ENCODE measurements at places on chromosomes 3 and 15.

GRCh38 chr3:72903004-72903403 is 15.2 kb downstream of the GXYLT2 start:
- DNase-seq = no peak

DNA sequence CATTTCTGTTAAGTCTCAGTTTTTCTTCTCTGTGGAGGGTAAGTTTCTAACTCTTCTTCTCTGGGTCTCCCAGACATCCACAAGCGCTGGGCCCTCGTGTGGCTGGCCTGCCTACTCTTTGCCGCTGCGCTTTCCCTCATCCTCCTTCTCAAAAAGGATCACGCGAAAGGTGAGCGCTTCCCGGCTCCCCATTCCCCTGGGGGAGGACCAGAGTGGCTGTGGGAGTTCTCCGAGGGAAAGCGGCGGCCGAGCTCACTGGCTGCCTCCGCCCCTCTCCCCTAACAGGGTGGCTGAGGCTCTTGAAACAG is 1.1 kb upstream of the CRELD1 start:
- DNase-seq = no peak

DNA sequence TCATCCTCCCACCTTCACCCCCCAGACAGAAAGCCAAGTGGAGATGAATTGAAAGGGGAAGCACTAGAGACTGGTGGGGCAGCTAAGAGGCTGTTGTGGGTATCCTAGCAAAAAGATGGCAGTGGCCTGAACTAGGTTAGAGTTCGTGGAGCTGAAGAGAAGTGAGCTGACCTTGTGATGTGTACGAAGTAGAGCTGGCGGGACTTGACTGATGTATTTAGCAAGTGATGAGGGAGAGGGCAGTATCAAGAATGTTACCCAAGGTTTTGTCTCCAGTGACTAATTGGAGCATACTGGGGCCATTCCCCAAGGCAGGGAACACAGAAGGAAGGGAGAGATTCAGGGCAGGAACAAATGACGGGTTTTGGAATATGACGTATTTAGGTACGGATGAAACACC is 50.0 kb upstream of the CP start:
- DNase-seq = no peak

DNA sequence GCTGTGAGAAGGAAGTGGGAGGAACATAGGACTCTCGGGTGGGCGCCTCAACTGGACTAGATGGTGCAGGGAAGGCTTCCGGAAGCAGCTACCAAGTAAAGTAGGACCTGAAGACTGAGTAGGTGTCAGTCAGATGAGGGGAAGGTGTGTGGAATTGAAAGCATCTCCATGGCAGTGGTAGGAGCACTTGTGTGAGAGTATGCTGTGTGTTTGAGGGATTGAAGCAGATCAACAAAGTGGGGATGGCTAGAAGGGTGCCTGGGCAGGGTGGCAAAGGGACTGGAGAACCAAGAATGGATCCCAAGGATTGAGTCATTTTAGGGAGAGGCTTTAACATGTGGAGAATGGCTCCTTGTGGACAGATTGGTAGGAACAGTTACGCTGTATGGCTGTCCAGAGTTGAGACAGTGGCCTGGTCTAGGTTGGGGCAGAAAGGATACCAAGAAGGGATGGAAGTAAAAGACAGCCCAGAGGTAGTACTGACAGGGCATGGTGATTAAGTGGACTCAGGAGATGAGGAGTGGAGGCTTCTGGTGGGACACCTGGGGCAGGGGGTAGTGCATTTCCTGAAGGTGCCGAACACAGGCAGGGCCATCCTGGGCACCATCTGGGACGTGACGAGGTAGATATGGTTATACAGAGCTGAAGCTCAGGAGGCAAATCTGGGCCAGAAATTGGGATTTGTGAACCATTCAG is 1.5 kb downstream of the UQCC5 start:
- no peak for DNase-seq

DNA sequence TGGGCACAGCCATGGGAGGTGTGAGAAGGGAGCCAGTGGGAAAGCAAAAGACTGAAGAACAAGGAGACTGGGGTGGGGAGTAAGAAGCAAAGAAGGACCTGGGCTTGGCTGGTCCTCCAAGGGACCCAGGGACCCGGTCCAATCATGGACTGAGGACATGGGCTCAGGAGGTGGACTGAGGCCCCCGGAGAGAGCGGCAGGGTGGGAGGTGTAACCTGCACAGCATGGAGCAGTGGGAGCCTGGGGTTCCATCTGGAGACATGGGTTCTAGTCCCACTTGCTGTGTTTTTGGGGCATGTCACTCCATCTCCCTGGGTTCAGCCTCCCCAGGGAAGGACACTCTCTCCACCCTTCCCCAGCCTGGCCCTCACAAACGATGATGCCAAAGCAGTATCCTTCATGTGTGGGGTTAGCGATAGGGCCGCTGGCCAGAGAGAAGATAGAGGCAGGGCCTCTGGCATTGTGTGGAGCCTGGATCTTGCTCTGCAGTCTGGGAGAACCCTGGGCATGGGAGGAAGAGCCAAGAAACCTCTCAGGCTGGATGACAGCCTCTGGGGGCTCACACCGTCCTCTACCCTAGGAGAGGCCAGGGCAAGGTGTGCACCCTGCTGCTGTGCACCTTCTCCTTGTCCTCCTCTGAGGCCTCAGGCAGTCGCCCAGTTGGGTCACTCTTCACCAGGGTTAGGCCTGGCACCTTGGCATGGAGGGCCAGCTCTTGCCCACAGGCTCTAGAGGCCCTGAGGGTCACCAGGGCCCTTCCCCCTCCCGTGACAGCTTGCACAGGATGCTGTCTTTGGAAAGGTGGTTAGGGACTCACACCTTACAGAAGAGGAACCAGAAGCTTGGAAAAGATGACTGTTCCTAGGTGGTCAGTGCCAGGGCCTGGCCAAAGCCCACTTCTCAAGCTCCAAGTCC is 26.0 kb downstream of the FBXW12 start:
- peak; percentile 2 for DNase-seq

GRCh38 chr15:30923429-30923828 is 19.7 kb downstream of the FAN1 start:
- peak; percentile 50 for DNase-seq

DNA sequence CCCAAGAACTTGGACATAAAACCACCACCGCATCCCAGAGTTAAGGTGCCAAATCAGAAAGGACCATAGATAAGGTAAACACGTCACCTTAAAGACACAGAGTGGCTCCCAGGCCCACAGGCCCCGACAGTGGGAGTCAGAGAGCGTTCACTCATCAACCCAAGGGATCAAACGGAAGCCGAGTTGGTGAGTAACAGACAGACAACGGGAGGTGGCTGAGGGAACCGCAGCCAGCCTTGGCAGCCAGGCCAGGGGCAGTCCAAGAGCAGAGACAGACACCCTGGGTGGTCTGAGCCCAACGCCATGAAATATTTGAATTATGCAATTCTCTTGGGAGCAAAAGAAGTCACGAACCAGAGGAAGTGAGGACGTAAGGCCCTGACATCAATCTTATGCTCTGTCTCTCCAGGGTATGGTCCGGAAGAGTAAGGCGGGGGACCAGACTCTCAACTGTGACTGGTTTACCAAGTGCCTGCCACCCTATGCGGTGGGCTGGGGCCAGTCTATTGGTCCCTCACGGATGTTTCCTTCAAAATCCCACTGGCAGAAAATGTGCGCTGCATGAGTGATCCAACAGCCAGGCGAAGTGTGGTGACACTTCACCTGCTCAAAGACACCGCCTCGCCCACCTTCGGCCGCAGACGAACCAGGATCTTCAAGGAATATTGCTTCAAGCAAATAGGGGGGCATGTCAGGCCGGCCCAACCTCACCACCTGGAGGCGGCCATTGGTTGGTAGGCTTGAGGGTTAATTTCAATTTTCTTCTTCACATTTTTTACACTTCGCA is 34.3 kb downstream of the TMEM44 start:
- DNase-seq = no peak

DNA sequence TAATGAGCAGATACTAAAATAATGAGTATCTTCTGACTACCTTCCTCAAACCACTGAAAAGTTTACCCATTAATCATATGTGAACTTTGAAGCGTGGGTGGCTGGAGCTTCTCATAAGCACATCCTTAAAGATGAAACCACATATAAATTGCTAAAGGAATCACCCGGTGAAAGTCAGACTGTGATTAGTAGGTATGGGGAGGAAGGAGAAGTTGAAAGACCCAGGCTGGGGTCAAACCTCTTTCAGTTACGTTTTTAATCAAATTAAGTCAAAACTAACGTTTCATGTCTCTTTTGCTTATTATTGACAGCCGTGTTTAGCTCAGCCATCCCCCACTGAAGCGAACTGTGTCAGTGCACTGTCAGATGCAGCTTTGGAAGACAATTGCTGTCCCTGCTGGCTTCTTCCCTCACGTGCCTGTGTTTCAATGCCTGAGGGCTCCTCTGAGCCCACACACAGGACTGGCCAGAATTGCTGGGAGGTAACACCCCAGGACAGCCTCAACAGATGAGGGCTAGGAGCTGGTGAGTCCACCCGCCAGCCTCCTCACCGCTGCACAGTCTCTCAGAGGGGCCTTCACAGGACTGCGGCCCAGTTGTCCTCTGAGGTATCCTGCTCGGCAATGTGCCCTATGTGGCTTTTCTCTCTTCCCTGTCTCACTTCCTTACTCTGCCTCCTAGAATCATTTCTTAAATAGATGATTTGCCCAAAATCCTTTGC is 29.3 kb upstream of the SH3BP5 start:
- peak; percentile 16 for DNase-seq

- DNase-seq = no peak
Observed at GRCh38 chr3:102034639-102035451, 185.5 kb downstream of the NFKBIZ start.

DNA sequence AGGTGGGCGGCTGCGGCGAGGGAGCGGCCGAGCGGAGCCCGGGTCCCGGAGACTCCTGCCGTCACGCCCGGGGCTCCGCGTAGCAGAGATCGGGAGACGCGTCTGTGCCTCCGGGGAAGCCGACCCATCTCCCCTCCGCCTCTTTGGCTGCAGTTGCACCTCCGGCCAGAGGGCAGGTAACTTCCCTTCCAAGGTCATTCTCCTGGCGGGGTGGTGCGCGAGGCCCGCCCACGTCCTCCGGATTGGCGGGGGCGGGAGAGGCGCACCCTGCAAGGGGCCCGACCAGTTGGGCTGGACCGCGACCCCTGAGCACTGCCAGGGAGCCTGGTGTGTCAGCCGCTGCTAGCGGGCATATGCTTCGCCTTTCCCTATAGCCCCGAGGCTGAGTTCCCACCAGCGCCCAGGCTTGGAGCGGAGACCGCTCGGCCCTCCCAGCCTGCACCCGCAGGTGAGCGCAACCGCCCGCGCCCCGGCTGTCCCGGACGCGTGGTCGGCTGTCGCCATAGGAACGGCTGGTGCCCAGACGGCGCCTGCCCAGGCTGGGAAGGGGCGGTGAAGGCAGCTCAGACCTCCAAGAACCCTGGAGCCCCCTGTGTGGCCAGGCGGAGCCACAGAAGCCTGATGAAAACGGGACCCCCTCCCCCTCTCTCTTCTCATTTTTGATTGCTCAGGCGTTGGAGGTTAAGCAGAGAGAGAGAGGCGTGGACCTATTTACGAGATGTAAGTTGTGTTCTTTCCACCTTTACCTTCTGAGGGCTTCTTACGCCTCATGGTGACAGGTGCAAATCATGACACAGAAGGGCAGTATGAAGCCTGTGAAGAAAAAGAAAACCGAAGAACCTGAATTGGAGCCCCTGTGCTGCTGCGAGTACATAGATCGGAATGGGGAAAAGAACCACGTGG is 453 bp downstream of the ZDHHC23 start:
- DNase-seq = peak; percentile 78

DNA sequence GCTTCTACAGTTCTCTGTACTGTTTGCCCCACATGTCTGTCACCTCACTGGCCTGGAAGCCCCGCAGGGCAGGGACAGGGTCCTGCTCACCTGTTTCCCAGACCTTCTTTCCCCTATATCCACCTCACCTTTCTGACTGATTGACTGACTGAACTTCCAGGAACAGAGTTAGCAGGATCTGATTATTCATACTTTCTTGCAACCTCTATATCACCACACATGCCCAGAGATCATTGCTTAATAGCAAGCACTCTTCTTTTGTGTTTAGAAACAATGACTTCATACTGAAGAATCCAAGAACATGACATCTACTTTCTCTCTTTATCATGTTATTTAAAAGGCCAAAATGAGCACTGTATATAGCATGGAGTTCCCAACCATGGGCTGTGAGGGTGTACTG is 18.0 kb upstream of the CLEC3B start:
- DNase-seq = no peak

DNA sequence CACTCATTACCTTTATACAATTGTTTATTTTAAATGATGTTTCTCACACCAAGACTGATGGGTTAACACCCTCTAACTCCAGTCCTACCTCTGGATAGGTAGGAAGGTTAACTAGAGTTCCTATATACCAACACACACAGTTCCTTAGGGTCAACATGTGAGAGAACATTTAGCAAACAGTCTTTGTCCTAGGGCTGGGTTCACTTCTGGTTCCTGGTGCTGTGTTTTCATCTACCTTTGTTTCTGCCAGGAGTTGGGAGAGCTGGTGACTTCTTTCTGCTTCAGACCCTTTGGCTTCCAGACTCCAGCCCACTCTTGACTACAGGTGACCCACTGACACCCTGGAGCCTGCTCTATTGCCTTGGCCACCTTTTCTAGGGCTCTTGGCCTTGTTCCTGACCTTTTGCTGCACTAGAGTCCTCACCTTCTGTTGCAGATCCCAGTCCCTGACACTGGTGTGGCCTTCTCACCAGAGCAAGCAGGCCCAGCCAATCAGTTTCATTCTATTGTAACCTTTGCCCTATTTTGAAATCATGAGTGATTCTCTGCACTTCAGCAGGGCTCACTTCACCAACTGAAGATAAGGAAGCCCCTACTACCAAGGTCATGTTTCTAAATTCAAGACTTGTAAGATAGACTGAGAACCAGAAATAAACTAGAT is 50.0 kb upstream of the SECISBP2L start:
- DNase-seq = no peak

DNA sequence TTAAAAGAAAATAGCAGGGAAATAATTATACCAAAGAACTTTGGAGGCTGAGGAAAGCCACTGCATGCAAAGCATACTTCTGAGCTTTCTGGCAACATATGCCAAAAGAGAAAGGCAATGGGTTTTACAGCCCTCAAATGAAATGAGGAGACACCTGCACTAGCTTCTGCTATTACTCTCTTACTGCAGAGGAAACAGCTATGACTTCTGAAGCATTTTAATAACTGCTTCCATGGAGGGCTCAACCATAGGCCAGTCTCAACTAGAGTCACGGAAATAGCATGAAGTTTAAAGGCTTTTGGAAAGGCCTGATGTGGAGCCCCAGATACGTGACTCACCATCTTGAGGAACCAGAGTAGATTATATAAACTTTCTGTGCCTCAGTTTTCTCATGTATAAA is 114.8 kb downstream of the OXNAD1 start:
- DNase-seq = no peak

GRCh38 chr15:67999320-68000100 is 54.6 kb upstream of the PIAS1 start:
- DNase-seq = no peak

All from stomach (tissue), 19 donors.